ENCODE measurements at places on chromosomes 7 and 10.

GRCh38 chr7:27176524-27176845 lies 2.4 kb upstream of the HOXA10 start:
- no peak for DNase-seq

DNA sequence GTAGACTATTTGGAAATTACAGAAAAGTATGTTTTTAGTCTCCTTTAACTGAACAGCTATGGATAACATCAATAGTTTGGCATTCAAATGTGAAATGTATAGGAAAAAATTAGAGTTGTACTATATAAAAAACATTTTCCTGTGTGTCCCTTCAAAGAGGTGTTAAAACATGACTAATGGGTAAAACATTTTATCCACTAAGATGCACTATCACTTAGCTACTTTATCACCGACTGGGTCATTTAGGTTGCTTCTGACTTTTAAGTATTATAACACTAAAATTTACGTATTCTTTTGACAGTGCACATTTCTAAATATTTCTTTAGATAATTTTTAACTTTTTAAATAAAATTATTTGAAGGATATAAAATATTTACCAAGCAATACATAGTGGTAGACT lies 77.6 kb downstream of the UBE2H start:
- no peak for DNase-seq

DNA sequence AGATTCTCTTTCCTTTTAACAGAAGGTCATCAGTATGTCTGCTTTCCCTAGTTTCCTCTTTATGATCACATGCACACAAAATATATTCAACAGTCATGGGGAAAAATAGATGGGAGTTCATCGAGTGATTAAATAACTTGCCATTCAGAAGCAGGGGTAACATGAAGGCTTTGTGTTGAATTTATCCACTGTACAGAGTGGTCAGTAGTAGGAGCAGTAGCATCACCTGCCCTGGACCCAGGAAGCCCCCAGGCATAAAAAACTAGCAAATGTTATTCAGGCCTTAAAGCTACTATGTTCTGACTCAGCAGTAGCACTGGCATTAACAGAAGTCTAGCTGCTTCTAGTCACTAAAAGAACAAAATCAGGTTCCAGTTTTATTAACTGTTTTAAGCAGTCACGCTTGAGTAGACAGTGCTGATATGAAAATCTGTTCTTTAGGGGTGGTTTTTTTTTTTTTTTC lies 31.4 kb upstream of the FAM133B start:
- DNase-seq = no peak

DNA sequence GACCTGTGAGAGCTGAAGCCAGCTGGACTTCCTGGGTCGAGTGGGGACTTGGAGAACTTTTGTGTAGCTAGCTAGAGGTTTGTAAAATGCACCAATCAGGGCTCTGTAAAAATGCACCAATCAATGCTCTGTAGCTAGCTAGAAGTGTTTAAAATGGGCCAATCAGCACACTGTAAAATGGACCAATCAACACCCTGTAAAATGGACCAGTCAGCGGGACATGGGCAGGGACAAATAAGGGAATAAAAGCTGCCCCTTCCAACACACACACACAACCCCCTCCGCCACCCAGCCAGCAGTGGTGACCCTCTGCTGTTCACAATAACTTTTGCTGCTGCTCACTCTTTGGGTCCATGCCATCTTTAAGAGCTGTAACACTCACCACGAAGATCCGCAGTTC lies 7.1 kb downstream of the ZNF511 start:
- no peak for DNase-seq

DNA sequence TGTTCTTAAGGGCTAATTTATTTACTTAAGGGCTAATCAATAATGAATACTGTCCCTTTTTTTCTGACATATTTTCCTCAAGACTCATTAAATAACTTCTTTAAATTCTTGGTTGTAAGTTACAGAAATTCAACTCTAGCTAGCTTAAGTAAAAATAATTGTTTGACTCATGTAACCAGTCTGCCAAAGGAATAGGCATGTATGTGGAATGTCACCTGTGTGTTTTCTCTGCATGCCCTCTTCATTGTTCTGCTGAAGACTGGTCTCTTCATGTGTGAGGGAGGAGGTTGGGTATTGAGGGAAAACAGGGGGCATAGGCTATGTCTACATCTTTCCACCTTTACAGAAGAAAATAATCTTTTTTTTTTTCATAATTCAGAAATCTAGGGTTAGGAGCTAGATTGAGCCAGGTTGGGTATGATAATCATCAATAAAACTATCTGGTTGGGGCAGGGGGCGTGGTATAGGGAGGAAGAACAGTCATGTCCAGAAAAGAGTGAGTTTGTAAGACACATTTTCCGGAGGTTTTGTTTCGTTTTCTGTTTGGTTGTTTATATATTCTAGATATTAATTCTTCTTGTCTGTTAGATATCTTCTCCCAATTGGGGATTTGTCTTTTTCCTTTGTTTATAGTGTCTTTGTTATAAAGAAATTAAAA lies 37.9 kb downstream of the EXOC4 start:
- no peak for DNase-seq

DNA sequence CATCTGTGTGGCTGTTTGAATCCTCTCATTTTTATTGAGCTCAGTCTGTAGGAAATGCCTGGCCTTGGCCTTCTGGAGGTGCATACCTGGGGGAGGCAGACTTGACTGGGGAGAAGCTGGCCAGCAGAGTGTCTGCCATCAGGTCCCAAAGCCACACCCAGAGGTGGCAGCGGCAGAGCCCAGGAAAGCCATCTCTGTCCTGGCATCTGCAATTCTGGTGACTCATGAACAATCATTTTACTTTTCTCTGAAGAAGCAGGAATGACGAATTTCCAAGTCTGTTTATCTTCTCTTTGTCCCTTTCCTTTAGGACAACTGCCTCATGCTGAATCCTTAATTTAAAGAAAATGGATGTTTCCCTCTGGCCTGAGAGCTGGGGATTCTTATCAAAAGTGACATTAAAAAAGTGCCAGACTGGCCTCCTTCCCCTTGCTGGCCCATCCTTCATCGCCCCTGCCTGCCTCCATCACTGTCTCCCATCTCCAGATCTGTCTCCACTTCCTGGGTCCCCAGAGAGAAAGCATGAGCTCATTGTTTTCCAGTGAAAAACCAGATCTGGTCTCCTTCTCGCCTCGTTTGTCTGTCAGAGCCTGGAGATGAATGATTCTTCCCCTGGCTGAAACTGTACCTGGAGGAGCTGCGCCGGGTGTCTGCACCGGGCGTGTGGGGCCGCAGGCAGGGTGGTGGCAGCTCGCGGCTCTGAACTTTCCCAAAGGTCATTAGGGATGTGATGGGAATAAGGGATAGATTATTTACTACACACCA lies 124.5 kb downstream of the TMEM178B start:
- DNase-seq = no peak

- no peak for DNase-seq
Measured at GRCh38 chr7:45224832-45225231, 67.2 kb downstream of the RAMP3 start.

GRCh38 chr10:81027223-81027622 lies 489.5 kb downstream of the SH2D4B start:
- DNase-seq = no peak

DNA sequence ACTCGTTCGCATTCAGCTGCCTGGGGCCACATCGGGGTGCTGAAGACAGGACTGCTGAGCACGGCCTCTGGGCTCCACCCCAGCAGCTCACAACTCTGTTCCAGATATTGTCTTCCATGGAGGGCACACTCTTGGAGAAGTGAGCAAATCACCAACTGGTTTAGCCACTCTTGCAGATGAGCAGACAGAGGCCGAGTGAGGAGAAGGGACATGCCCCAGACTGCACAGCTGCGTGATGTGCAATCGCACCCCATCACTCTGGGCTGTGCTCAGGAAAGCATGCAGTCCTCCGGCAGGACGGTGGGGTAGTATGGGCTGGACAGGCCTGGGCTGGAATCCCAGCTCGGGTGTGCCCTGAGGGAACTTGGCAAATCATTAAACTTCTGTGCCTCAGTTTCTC lies 111.6 kb downstream of the FAM53B start:
- DNase-seq = no peak

DNA sequence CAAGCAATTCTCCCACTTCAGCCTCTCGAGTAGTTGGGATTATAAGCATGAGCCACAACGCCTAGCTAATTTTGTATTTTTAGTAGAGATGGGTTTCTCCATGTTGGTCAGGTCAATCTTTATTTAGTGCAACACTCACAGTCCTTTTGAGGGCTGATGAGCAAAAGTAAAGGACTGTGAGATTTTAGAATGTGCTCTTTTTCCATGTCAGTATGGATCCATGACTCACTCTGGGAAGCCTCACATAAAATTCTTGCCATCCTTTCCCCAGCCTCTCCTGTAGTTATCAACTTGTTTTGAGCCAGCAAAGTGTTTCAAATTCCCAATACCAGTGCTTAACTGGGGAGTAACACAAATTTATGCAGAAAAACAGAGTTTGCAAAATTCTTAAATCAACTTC lies 135.8 kb upstream of the CXCL12 start:
- DNase-seq = no peak

GRCh38 chr10:104139221-104139620 lies 17.2 kb downstream of the SFR1 start:
- no peak for DNase-seq

DNA sequence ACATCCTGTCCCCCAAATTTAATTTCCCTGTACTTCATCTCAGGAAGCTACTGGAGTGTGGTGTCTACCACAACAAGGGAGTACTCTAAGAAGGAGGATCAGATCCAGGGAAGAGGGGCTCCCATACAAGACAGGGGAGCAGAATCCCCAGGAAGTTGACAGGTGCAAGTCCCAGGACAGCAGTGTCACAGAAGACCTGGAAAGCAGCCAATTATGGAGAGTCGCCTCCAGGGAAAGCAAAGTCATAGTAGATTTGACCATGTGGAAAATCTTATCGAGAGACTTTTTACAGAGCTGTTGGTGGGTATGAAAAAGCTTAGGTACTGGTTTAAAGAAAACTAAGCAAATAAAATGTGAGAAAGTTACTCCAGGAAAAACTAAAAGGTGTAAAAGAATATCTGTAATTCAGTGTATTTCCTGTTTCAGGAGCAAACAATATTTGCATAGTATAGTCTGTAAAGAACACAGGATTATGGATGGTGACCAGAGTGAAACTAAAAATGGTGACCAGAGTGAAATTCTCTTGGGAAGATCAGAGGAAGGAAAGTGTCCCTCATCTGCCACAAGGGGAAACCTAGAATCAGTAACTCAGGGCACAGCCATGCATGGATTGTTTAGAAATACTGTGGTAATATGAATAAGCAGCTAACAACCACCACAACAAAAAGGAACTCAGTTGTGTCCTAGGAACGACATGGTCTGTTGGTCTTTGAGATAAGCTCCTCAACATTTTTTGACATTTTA lies 44.5 kb downstream of the LANCL2 start:
- DNase-seq = no peak

- DNase-seq = no peak
Measured at GRCh38 chr7:69567800-69568199, 30.5 kb upstream of the AUTS2 start.

- no peak for DNase-seq
Measured at GRCh38 chr10:131892806-131893675, 7.8 kb upstream of the PPP2R2D start.

Data from stimulated activated CD8-positive, alpha-beta memory T cell treated with anti-CD3 and anti-CD28 coated beads, Interleukin-15, amount 100 ng/mL, for 48 hours (primary cell).